ENCODE measurements at places on chromosomes 13 and 19.

DNA sequence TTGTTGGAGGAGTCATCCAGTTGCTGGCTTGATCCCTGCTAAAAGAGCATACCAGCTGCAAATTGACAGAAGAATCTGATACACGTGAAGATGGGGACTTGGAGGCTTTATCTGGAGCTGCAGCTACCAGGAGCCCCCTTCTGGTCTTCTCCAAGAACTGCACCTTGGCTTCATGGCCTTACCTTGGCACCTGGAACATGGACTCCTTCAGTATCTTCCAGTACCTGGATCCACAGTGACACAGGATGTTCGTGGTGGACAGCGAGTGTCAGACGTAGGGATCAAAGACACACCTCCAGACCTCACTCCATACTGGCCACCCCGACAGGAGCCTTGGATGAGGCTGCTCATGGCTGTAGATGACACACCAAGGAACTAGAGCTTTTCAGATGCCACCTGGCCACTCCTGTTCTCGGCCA lies 9.9 kb upstream of the ACSBG2 start:
- peak; percentile 88 for DNase-seq

GRCh38 chr19:5144545-5145179 lies 175.7 kb downstream of the KDM4B start:
- no peak for DNase-seq

GRCh38 chr19:2634960-2635359 lies 67.5 kb downstream of the GNG7 start:
- no peak for DNase-seq

DNA sequence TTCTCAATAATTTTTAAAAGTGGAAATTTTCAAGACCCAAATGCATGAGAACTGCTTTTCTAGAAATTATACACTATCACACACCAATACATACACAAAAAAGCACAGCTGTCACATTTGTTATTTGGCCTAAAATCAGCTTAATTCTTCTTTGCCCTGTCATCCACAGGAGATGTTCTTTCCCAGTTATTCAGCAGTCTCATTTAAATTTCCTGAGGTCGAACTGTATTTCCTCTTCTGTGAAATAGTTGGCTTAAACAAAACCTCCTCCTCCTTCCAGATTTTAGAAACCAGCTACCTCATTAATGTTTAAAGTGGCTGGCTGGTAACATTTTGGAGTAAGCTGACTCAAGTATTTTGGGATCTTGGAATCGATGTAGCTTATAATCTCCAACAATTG lies 39.1 kb downstream of the SMAD9 start:
- DNase-seq, result no peak

GRCh38 chr13:113040597-113041292 lies 64.8 kb upstream of the F7 start:
- no peak for DNase-seq

DNA sequence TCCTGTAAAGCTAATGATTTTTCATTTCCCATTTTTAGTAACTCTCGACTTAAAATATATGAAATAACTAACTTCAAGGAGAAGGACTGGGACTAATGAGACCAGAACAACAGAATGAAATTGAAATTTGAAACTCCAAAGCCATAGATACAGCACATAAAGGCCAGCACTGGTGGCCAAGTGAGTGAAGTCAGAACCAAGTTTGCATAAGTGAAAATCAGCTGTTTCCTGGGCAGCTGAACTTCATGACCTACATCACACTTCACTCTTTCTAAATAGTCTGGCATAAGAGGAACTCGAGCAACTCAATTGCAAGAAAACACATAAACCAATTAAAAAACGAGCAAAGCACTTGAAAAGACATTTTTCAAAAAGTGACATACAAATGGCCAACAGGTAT lies 84.5 kb downstream of the DCLK1 start:
- no peak for DNase-seq

DNA sequence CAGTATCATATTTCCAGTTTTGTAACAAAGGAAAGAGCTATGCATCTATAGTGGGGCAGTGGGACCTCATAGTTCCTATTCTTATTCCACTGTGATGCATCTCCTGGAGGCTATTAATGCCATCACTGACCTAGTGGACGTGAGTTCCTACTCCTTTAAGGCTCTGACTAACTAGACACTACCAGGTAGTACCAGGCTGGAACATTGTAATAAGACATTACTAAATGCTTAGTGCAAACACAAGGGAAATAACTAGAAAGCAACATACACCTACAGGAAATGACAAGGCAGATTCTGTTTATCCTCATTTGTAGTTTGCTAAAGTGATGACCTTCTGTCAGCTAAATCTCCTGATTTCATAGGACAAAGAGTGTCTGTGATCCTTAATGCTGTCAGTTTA lies 192.5 kb downstream of the POSTN start:
- DNase-seq, result no peak

- DNase-seq, result no peak
Measured at GRCh38 chr13:105538346-105538745, 997.1 kb downstream of the EFNB2 start.

DNA sequence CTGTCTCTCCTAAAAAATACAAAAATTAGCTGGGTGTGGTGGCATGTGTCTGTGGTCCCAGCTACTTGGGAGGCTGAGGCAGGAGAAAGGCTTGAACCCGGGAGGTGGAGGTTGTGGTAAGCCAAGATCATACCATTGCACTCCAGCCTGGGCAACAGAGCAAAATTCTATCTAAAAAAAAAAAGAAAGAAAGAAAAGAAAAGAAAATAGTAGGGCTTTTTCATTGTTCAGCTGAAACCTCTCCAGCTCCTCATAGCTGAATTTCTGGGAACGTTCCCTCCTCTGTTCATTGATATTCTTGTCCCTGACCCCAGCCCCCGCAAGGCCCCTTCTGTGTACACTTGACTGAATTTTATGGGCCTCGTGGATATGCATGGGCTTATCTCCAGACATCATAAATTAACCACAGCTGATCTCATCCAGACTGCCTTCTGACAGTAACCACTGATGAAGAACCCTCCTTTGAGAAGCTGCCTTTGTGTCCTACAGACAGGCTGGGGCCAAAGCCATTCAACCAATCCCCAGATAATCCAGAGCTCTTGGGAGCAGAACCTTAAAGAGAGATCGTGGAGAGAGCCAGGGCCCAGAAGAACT lies at the start of gene ELSPBP1:
Gene ELSPBP1 (plus strand): TSS at position 424 of the 594 bp plus-strand sequence. CDS start 14,036 bp downstream, outside the sequence.
- DNase-seq, result no peak

DNA sequence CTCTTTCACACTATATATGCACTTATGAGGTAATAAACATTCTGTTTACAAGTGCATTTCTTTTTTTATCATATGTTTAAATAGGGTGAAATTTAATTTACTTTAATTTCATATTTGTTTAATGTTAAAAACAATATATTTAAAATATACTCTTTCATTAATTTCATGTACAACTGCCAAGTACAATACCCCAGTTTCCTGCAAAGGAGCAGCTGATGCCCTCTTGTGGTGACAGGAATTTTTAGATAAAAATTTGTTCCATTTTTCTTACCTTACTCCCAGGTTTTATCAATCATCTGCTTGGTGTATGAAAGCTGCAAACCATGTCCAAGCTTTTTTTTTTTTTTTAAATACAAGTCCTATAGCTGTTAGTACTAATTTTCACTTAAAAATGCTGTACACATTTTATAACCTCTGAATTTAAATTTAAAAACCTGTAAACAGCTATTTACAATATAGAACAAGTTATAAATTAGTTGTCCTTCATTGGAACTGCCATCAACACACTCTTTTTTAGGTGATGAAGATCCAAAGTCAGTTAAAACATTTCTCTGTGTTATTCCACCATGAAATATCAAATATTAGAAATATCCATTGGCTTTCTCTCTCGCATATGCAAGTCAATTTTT lies 4.9 kb downstream of the PCDH20 start:
- DNase-seq, result peak; percentile 14

- DNase-seq, result no peak
Measured at GRCh38 chr13:29515372-29515771, 80.1 kb downstream of the SLC7A1 start.

GRCh38 chr19:41621654-41622053 lies 5.2 kb downstream of the CEACAM4 start:
- DNase-seq, result no peak

DNA sequence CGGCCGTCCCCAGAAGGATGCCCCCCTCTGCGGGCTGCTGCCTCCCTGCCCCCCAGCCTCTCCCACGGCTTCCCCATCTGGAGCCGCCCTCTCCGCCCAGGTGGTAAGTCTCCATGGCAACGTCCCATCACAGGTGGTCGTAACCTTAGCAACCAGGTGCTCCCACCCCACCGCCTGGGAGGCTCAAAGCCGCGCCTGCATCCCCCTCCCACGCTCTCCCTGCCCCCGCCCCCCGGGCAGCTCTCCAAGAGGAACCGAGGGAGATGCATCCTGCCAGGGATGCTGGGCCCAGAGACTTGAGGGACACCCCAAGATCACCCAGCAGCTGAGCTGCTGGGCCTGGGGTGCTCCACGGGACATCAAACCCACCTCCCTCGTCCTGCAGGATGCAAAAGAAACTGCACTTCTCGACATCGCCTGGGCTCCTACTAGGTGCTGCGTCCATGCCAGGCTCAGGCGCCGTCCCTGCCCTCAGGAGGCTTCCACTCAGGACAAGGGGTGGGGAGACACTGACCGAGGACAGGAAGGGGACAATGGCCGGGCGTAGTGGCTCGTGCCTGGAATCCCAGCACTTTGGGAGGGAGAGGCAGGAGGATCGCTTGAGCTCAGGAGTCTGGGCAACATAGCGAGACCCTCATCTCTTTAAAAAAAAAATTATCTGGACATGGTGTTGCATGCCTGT lies 5.0 kb upstream of the LINGO3 start:
- DNase-seq, result no peak

- no peak for DNase-seq
Measured at GRCh38 chr13:107852072-107852471, 363.3 kb downstream of the LIG4 start.

GRCh38 chr13:36030670-36031331 lies 100.4 kb downstream of the DCLK1 start:
- no peak for DNase-seq

- DNase-seq, result no peak
Measured at GRCh38 chr13:27496536-27497273, 46.3 kb upstream of the MTIF3 start.

DNA sequence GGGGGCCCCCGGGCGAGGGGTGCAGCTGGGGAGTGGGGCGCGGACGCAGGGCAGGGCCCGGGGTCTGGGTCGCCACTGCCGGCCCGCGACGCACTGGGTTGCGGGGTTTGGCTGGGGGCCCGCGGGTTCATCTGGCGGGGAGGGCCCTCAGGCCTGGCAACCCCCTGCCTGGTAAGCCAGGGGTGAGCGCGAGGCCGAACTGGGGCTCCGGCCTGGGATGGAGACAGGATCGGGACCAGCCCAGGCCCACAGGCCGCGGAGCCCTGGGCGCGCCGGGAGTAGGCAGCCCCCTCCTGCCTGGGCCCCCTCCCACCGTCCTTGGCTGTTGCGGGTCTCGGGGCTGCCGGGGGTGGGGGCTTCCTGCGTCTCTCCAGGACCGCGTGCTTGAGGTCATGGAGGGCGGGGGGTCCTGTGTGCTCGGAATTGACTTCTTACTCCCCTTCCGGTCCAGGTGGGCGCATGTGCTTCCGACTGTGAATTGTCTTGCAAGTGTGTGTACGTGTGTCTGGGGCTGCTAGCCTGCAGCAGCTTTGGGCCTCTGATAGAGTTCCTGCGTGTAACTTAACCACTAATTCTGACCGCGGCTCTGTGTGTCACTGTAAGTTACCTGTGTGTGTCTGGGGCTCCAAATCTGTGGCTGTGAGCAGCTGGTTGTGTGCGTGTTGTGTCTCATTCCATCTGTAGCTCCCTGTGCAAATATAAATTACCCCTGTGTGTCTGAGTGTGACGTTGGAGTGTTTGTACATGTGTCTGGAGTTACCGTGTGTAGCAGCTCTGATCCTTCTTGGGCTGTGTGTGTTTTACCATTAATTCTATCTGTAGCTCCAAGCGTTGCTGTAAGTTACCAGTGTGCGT lies 751 bp downstream of the GRAMD1A start:
- peak; percentile 63 for DNase-seq

DNA sequence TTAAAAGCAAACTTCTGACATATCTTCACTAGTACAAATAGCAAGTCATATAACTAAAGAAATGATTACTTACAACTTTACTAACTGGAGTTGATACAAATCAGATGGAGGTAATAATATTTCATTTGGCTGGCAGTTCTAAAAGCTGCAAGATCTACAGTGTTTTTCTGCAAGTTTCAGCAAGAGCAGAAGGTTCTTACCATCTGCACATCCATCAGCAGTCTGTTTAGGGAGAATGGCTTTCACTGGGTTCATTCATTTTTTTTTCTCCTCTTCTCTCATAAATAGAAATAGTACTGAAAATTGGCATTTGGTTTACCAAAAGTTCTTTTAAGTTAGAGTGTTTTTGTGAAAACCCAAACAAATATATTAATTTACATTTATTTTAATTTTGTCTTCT lies 3.1 kb upstream of the SHISA2 start:
- no peak for DNase-seq

GRCh38 chr19:11861301-11861700 lies 12.8 kb downstream of the ZNF439 start:
- no peak for DNase-seq

GRCh38 chr13:27259831-27260230 lies 8.5 kb downstream of the RPL21 start:
- DNase-seq, result no peak

DNA sequence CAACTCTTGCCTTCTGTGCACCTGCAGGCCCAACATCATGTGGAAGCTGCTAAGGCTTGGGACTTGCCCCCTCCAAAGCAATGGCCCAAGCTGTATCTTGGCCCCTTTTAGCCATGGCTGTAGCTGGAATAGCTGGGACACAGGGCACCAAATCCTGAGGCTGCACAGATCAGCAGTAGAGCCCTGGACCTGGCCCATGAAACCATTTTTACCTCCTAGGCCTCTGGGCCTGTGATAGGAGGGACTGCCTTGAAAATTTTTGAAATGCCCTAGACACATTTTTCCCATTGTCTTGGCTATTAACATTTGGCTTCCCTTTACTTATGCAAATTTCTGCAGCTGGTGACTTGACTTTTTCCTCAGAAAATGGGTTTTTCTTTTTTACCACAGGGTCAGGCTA lies 68.7 kb downstream of the ING1 start:
- DNase-seq, result no peak

- DNase-seq, result no peak
Measured at GRCh38 chr19:33561261-33561660, 39.7 kb upstream of the PEPD start.
